Activated T-helper 1 cell treated with Interleukin-2 at 50 U/mL for 16 hours (primary cell): ENCODE measurements at places on chromosomes 3 and 15.

- DNase-seq = no peak
Measured at GRCh38 chr3:10504171-10505049, 976 bp downstream of the ATP2B2 start.

DNA sequence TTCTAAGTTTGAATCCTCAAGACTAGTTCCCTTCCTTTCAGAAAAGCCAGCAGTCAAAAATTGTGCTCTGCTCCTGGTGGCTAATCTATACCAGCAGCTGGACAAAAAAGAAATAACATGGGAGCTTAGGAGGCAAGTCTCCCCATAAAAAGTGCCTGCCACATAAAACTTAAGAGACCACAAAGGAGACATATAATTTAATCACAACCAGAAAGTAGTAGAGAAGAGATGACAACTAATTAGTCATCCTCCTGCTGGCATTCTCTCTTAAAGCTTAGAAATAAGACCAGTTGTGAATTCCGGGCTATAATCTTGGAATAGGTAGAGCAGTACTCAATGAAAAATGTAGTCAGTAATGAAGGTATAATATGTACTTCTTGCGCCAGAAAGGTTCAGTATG lies 20.2 kb upstream of the IMPG2 start:
- no peak for DNase-seq

- DNase-seq = no peak
Measured at GRCh38 chr3:79139395-79140068, 628.3 kb downstream of the ROBO1 start.

DNA sequence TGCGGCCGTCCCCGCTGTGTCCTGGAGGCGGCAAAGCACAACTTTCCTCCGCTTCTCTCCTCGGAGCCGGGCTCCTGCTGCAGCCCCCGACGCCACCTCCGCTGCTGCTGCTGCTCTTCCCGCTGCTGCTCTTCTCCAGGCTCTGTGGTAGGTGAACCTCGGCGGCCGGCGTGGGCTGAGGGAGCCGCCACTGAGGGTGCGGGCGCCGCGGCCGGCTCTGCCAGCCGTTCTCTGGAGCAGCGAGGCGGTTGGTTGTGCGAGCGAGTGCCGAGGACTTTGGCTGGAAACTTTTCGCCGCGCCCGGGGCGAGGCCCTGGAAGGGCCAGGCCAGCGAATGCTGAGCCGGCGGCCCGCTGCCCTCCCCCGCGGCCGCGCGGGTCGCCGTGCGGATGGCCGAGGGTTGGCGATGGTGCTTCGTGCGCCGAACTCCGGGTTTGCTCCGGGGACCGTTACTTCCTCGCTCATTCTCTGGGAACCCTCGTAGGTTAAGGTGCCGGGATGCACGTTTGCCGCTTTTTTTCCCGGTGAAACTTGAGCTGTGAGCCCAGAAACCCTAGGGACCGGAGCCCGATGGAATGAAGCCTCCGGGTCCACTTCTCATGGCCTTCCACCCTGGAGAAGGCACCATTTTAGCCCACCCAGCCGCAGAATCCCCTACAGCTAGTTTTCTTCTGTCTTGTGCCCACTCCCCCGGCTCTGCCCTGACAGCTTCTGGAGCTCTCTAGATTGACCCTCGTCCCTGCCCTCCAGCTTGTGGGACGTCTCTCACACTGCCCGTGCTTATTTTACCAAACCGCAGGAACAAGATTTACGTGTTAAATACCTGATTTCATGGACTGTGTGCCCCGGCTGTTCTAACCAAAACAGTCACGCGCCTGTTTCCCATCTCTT lies 660 bp downstream of the NECTIN3 start:
- DNase-seq = no peak

DNA sequence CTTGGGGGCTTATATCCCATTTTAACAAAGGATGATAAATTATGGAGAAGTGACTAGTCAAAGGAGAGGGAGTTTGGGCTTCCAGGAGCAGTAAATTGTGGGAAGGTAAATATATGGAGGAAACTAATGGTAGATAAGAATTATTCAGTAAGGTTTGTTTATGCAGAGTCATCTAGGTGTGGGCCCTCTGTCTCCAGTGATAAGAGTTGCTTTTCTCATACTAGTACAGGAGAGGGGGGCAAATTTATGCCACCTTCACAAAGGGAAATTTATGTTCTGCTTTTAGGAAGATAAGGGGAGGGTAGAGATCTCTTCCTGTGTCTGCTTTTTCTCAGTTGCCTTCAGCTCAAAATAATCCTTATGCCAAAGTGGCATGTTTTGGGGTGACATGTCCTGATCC lies 383.7 kb upstream of the PPP2R3A start:
- no peak for DNase-seq

DNA sequence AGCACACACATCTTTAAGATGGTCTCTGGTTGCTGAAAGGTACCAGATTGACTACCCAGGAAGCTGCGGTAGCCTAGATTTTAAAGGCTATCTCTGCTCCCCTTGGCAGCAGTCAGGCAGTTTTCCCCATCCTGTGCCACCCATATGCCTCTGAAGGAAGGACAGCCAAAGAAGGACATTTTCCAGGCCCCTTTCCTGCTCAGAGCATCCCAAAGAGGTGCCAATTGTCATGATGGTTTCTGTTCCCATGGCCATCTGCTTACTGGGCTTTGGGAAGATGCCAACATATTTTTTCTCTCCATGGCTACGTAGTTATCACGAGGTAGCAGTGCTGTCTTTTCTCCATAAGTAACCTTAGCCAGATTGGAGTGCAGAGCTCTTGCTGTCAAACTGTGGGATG lies 39.7 kb downstream of the UNC13C start:
- no peak for DNase-seq

GRCh38 chr15:38073178-38073946 lies 138.9 kb downstream of the TMCO5A start:
- no peak for DNase-seq

DNA sequence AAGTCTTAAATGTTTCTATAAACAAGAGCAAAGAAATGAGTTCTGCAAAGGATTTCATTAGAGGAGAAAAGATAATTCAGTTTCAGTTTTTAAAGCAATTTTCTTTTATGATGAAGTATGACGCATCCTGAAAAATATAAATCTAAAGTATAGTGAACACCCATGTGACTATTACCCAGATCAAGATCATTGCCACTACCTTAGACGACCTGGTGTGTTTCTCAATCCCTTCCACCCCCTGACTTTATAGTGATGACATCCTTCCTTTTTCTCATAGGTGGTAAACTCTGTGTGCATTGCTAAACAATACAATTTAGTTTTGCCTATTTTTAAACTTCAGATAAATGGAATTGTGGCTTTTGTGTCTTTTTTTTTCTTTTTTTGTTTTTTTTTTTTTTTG lies 8.4 kb downstream of the STT3B start:
- DNase-seq = no peak
